Hippocampal formation (tissue), 2 donors: ENCODE measurements at places on chromosomes 3 and 15.

DNA sequence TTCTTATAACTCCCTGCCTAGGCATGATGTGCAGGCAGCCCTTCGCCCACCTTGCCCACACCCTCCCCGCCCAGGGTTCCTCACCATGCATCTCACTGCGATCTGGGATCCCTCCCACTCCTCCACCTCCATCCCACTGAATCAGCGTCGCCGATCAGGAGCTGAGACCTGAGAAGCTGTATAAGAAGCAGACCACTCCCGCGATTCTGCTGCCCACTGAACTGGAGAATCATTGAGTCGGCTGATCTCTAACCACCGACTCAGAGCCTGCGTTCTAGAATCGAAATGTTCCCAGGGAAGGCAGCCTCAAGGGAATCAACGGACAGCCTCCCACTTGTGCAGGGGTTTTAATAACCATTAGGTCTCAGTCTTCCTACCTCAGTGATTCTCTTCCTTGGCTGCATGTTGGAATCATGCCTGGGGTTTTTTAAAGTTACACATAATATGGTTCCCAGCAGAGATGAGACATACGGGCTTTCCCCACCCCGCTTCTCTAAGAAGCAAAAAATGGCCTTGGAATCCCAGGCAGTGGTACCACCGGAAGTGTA is 60.2 kb downstream of the TMEM44 start:
- DNase-seq = no peak

- no peak for DNase-seq
Measured at GRCh38 chr3:42440924-42441323, 30.5 kb upstream of the LYZL4 start.

DNA sequence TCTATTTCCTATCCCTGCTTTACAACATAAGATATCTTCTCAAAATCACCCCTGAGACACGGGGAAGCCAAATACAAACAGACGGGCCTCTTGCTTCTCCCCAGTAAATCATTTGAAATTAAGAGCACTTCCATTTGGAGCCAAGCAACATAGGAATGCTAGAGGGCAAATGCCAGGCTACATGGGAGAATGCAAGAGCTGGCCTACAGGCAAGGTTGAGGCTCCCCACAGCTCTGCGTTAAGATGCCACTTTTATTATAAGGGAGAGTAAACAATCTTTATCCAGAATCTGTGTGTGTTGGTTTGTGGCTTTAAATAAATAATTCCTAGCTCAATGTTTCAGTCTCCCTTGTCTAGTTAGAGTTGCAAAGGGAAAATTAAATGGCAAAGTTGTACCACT is 305.1 kb upstream of the KCNH8 start:
- no peak for DNase-seq

DNA sequence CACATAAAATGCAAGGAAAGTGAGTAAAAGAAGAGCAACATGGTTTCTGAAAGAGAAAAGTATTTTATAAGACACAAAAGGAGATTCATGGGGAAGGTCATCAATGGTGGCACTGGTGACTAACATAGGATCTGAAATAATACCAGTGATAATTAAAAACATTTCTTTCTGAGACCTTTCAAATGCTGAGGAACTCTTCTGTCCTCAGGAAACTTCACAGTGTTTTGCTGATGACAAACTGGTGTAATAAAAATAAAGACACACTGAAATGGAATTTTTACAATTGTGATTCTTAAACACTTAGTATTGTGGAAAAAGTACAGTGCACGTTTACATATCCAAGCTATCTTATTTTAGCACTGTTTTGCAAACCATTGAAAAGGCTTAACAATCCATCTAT is 80.4 kb upstream of the ZBTB20 start:
- no peak for DNase-seq

GRCh38 chr3:156787926-156788663 is 38.1 kb upstream of the LEKR1 start:
- DNase-seq = no peak

DNA sequence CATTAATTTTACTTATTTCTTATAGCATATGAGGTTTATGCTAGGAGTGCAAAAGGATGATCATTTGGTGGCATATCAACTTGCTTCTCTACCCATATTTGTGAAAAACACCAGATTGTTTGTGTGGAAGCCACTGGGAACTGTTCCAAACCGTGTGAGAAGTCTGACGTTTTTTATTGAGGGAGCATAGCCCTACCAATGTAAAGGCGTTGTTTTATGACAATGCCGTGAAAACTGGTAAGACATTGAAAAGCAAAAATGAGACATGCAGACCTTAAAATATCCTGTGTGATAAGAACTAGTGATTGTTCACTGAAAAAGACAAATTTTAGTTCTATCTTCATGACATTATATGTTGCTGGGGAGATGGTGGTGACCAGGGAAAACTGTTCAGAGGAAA is 87.8 kb downstream of the CHL1 start:
- DNase-seq = no peak

DNA sequence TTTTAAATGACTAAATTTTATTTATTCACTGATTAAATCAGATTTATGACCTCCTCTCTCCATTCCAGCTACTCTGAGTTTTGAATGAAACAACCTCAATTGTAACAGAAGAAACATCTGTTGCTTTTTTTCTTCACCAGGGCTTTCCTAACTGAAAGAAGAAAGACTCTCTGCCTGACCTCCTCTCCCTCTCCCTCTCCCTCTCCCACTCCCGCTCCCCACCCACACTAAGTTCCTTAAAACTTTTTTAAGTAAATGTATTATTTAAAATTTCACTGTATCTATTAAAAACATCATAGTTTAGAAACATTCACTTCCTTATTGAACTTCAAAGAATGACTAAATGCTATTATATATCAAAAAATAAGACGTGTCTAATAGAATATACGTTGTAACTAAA is 122.0 kb downstream of the TFDP2 start:
- no peak for DNase-seq

- no peak for DNase-seq
Measured at GRCh38 chr3:146464005-146464595, 5.3 kb downstream of the PLSCR2 start.

GRCh38 chr3:161475206-161475605 is 21.4 kb upstream of the OTOL1 start:
- DNase-seq = no peak

DNA sequence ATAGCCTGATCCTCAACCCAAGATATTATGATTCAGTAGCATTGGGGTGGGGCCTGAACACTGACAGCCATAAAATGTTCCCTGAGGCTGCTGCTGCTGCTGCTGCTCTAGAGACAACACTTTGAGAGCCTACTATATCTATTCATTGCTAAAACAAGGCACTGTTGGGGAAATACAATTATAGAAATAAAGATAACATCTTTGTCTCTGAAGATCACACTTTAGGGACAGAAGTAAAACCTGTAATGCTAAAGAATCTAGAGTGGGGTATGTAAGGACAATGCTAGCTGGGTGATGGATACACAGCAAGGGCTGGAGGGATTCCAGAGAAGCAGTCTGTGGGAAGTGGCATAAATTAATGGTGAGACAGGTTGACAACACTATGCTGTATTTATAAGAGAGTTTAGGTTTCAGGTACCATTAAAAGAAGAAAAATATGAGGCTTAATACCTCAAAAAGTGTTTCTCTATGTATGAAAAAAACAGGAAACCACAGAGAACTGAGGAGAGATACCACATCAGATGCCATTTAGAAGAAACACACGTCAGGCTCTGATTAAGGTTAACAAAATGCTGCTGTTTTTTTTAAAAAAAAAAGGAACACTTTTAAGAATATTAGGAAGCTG is 115.9 kb downstream of the CBLB start:
- DNase-seq = no peak

DNA sequence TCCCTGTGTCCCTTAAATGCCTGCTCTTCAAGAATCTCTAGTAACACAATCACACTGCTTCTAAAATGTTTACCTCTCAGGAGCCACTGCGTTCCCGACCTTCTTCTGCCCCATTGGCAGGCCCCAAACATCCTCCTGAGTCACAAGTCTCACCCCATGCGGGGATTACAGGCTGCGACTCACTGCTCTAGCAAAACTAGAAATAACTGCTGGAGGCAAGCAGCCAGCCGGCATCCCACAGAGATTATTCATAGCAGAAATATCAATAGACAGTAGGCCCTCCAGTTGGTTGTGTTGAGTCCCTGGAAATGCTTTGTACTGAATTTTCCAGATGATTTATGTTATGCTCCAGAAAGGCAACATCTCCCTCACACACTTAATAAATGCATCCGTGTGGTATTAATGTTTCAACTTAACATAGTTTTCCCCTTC is 64.8 kb downstream of the RFTN1 start:
- no peak for DNase-seq

- DNase-seq = no peak
Measured at GRCh38 chr15:73030122-73030679, 22.1 kb upstream of the NEO1 start.

GRCh38 chr3:195153130-195153529 is 117.8 kb downstream of the XXYLT1 start:
- no peak for DNase-seq

GRCh38 chr3:8659242-8659641 is 14.6 kb upstream of the SSUH2 start:
- DNase-seq = no peak

DNA sequence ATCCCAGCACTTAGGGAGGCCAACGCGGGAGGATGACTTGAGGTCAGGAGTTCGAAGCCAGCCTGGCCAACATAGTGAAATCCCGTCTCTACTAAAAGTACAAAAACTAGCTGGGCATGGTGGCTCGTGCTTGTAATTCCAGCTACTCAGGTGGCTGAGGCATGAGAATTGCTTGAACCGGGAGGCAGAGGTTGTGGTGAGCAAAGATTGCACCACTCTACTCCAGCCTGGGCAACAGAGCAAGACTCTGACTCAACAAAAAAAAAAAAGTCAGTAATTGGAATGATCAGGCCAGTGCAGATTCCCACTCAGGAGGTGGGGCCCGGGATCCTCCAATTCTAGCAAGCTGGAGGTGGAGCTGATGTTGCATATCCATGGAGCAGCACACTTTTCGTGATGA is 5.6 kb downstream of the CFAP92 start:
- DNase-seq = no peak

DNA sequence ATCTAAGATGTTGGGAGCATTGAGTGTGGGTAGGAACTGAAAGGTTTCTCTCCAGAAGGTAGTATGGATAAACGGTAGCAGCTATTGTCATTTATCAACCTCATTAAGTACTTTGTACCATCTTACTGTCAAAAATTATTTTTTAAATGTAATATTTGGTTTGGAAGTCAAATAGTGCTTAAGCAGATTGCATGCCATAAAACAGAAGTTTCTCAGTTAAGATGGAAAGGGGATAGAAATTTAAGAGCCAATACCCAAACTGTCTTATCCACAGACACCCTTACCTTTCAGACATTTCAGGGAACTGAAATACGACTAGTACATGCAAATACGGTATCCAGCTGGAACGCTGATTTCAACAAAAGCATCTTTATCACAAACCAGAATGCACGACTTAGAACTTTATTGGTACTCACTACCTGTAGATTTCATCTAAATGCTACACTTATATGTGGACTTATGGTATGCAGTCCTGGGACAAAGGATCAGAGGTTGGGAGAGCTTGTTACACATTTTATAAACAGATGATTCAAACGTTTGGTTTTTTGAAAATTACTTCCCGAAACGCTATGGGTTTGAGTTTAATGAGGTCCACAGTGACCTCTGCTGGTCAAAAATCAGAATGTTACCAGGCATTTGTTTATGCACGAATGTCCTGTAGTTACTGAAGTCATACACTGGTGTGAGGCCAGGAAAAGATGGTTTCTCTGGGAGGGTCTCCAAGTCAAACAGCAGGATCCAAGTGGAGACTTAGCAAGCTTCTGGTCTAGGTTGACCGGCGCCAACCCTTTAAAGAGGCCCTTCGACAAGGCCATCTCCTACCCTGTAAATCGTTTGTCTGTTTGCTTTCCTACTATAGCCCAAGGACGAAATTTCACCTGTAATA is 45.7 kb upstream of the DUT start:
- DNase-seq = peak; percentile 69

GRCh38 chr3:155956508-155957411 is 86.3 kb downstream of the GMPS start:
- no peak for DNase-seq

- no peak for DNase-seq
Measured at GRCh38 chr3:67783281-67784250, 129.2 kb upstream of the SUCLG2 start.

DNA sequence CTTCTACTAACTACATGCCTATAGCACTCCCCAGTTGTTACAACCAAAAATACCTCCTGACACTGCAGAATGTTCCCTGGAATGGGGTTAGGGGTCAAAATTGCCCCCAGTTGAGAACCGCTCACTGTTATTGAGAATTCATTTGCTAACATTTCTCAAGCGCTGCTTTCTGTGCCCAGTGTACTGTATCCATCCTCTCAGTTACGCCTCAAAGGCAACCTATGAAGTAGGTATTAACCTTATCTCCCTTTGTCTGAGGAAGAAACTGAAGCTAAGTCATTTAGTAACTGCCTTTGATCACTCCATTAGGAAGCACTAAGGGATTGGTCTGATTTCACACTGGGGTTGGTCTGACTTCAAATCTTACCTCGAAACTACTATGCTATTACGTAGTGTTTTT is 70.1 kb downstream of the CADPS start:
- no peak for DNase-seq
